Stimulated activated CD8-positive, alpha-beta memory T cell treated with anti-CD3 and anti-CD28 coated beads, Interleukin-4, amount 100 ng/mL, for 24 hours (primary cell): ENCODE measurements at places on chromosomes 11 and 22.

DNA sequence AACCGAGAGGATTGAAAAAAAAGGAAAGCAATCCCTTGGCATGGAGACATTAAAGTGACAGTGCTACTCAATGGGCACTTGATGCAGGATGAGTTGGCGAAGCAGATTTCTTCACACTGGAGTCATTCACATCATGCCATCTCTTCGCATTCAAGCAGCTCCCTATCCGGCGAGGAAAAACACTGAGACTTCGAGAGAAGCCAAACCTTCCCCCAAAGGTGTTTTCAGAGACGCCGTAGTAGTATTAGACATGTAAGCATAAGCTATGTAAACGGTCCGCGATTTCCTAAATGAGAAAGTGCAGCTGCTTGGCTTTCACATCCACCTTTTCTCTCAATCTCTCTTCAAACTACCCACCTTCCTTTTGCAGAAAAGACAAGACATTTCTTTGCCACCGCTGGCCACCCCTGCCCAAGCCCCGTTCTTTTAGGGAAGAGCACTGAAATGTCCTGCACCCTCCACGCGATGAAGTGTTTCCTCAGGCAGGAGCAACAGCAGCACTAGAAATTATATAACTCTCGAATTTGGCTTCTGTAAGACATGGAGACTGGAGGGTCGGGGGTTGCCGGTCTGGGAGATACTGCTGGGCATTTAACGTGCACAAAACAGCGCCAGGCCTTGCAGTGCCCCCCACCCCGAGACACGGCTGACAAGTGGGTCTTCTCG lies at the start of gene DLG2:
Gene DLG2 (minus strand): TSS at position 13 of the 666 bp plus-strand sequence.
- DNase-seq: no peak

DNA sequence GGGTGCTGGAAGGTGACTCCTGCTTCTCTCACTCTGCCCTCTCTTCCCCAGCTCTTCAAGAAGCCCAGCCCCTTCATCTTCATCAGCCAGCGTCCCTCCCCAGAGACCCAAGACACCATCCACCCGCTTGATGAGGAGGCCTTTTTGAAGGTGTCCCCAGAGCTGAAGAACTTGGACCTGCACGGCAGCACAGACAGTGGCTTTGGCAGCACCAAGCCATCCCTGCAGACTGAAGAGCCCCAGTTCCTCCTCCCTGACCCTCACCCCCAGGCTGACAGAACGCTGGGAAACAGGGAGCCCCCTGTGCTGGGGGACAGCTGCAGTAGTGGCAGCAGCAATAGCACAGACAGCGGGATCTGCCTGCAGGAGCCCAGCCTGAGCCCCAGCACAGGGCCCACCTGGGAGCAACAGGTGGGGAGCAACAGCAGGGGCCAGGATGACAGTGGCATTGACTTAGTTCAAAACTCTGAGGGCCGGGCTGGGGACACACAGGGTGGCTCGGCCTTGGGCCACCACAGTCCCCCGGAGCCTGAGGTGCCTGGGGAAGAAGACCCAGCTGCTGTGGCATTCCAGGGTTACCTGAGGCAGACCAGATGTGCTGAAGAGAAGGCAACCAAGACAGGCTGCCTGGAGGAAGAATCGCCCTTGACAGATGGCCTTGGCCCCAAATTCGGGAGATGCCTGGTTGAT lies 12.6 kb downstream of the IL10RA start:
- DNase-seq: no peak

- no peak for DNase-seq
Measured at GRCh38 chr11:8097062-8097461, 16.1 kb downstream of the TUB start.

GRCh38 chr11:70716986-70717775 lies 318.9 kb downstream of the CTTN start:
- DNase-seq: no peak

DNA sequence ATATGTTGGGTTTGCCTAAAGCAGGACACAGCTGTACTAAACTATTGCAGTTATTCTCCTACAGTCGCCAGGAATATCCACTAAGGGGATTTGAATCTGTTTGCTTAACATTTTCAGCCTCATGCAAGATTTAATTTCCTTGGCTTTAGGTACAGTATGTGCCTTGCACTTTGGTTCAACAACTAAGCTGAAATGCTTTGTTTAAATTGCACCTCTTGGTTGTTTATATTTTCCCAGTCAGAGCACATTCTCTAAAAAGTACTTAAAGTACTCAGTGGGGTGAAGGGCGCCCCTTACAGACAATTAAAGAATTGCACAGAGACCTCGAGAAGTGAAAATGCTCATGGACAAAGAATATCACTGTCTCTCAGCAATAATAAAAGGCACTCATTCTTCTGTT lies 107.8 kb upstream of the MTNR1B start:
- no peak for DNase-seq

GRCh38 chr22:20241579-20242392 lies 26.3 kb downstream of the RTN4R start:
- DNase-seq: no peak

GRCh38 chr11:8612522-8612921 lies 18.5 kb upstream of the STK33 start:
- DNase-seq: no peak
